NCI-H524 (cell line): ENCODE measurements at places on chromosomes 16 and 17.

DNA sequence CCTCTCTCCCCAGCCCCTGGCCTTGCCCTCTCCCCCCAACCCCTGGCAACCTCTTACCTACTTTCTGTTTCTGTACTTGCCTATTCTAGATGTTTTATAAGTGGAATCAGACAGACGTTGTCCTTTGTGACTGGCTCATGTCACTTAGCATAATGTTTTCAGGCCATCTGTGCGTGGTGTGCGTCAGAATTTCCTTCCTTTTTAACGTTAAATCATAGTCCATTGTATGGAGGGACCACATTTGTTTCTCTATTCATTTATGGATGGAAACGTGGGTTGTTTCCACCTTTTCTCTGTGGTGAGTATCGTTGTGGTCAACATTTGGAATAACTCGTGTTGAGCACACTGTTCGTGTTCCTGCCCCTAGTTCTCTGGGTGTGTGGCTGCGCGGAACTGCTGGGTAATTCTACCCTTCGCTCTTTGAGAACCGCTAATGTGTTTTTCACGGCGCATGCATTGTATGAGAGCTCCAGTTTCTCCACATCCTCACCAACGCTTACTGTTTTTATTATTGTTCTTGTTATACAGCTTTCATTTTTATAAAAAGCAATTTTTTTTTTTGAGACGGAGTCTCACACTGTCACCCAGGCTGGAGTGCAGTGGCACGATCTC is 26.3 kb downstream of the ACTG1 start:
- no peak for DNase-seq

GRCh38 chr16:57721356-57722209 is 14.0 kb upstream of the KATNB1 start:
- DNase-seq = no peak

GRCh38 chr16:77850636-77851333 is 62.4 kb downstream of the VAT1L start:
- DNase-seq = peak; percentile 32

DNA sequence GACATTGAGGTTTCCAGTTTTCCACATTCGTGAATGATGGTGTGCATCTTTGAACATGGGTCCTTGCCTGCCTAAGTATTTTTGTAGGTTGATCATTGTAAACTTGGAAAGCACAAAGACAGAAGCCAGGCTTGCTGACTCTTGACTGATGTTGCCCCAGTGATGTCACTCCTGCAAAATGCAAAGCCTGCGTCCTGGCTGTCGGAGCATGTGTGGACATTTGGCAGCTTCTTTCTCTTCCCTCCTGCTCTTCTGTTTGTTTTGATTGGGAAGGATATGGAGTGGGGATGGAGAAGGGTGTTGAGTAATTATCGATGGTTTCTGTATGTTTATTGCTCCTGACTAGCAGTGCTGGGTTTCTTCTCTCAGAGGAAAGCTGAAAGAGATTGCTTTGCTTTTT is 3.2 kb downstream of the NDE1 start:
- no peak for DNase-seq

DNA sequence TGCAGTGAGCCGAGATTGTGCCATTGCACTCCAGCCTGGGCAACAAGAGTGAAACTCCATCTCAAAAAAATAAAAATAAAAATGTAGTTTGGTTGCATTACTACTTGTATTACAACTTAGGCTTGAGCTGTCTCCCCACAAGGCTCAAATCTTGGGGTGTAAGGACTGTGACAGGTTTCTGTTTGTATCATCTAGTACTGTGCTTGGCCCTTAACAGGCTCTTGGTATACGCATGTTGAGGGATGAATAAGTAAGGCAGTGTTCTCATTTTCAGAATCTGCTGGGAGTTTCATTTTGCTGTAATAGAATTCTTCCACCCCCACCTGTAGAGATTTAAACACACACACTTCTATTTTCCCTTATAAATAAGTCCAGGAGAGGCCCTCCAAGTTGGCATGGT is 289.4 kb upstream of the EEF2KMT start:
- no peak for DNase-seq

DNA sequence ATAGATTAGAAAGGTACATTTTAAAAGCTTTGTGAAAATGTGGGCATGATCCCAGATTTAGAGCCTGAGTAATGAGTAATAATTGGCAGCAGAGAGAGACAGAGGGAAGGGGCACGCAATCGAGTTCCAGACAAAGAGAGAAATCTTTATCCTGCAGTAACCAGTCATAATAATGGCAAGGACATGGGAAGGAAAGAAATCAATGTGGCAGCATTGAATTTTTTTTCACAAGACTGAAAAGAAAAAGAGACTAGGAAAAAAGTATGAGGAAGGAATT is 790.8 kb upstream of the SOX9 start:
- DNase-seq = no peak

DNA sequence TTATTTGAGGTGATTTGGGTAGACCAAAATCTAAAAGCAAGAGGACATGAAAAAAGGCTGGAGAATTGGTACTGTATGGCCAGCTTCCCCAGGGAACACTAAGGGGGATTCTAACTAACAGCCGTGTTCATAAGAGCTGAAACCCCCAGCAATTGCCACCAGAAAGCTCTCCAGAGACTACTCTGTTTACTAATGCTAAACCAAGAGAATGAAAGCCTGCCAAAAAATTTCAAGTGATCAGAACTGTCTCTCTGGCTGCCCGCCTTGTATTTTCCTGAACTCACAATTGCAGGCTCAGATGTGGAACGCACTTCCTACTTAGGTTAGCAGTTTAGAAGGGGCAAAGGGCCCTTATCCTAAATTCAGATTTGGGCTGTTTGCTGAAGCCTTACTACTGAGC is 24.1 kb downstream of the MYH10 start:
- DNase-seq = peak; percentile 6

GRCh38 chr17:40503154-40503553 is 1.7 kb upstream of the TNS4 start:
- DNase-seq = no peak

DNA sequence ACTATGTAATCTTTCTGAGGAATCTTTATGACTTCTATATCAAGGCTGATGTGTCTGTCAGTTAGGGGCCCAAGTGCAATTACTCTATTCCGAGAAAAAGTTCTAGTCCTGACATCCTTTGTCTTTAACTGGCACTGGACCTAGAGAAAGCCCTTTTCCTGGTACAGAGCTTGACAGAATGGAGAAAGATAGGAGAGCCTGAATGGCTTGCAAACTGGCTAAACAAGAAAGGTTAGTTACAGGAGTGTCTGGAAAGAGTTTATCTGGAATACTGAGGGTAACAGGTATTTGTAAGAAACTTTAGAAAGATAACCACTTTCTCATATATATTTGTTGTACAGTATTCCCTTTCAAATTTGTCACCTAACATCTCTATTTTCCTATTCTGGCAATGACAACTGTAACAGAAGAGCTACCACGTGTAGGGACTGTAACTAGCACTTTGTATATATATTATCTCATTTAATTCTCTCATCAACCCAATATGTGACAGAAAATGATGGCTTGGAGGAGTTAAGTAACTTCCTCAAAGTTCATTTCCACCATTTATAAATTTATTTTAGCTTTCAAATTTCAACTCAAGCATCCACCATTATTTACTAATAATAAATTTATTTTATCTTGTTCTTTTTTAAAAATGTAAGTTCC is 97.4 kb upstream of the C17orf78 start:
- DNase-seq = no peak

- DNase-seq = no peak
These were observed 476 bp upstream of the LPCAT2 start for GRCh38 chr16:55508271-55508921.

DNA sequence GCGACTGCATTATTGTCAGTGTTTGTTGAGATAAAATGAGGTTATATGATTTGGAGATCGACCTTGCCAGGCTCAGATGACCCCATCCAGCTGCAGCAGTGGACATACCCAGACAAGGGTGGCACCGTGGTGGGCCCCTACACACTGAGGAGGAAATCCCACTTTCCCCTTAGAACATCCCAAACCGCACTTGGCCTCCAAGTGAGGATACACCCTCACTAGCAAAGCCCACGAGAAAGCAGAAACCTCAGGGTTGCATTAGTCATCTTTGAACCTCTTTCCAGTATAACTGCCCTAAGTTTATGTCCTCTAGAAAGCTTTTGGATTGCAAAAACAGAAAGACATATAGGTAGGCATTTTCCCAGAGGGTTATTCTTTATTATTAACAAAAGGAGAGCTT is 101.5 kb downstream of the CLEC16A start:
- no peak for DNase-seq

GRCh38 chr17:3036800-3037199 is 26.6 kb downstream of the OR1D5 start:
- no peak for DNase-seq

- DNase-seq = no peak
These were observed 96.9 kb upstream of the KCNJ16 start for GRCh38 chr17:69978056-69978646.

- no peak for DNase-seq
These were observed 69.9 kb upstream of the SEC14L1 start for GRCh38 chr17:77070888-77071279.

GRCh38 chr17:65739034-65739433 is 177.6 kb upstream of the AXIN2 start:
- peak; percentile 3 for DNase-seq

DNA sequence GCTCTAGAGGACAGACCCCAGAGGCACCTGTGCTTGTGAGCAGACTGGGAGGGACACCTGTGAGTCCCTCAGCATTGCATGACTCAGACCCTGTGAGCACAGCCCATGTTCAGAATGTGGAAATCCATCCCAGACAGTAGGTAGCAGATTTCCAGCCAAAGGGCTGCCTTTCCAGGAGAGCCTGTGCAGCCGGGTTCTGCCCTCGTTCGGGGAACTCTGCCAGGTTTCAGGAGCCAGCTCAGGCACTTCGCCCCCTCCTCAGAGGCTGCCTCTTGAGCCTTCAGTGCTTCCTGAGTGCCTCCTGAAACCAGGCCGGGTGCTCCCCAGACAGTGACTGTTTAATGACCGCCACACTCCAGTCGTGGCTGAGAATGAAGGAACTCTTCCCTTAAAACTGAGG is 23.3 kb upstream of the SDR42E2 start:
- no peak for DNase-seq

- no peak for DNase-seq
These were observed 39.3 kb downstream of the DHRS7B start for GRCh38 chr17:21165922-21166594.

GRCh38 chr17:64016231-64016784 is 4.1 kb downstream of the ICAM2 start:
- DNase-seq = no peak

GRCh38 chr16:2784358-2785100 is 2.8 kb downstream of the PRSS33 start:
- DNase-seq = no peak

- no peak for DNase-seq
These were observed 18.4 kb downstream of the GJD3 start for GRCh38 chr17:40345994-40346764.

DNA sequence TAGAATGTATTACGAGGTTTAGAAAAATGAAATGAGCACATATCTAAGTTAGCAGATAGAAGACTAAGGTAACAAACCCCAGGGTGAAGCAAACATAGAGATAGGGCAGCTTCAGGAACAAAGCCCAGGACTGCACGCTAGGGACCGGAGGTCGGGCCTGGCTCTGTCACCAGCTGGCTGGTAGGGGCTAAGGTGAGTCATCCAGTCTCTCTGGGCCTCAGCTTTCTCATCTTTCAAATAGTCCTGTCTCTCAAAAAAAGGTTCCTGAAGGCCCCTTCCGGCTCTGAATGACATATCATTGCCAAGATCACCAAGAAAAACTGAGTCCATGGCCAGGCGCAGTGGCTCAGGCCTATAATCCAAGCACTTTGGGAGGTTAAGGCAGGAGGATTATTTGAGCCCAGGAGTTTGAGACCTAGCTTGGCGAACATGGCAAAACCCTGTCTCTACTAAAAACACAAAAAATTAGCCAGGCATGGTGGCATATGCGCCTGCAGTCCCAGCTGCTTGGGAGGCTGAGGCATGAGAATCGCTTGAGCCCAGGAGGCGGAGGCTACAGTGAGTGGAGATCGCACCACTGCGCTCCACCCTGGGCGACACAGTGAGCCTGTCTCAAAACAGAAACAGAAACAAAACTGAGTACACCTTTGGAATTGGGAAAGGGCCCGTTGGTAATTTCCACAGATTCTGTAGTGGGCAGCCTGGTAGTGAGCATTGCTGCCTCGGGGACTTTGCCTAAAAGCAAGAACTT is 26.0 kb downstream of the PKD1L3 start:
- no peak for DNase-seq

GRCh38 chr16:56932721-56933619 is 1.0 kb downstream of the HERPUD1 start:
- peak; percentile 57 for DNase-seq

DNA sequence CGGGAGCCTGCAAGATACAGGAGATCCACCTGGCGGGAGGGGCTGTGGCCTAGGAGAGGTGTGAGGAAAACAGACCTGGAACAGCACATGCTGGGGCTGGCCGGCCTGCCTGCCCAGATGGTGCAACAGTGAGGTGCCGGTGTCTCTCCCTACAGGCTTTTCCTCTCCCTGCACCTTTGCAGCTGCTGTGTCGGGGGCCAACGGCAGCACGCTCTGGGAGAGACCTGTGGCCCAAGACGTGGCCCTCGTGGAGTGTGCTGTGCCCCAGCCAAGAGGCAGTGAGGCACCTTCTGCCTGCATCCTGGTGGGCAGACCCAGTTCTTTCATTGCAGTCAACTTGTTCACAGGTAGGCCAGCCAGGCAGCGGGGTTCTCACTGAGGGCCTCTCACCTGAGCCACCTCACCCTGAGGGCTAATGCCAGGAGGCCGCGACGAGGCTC is 15.9 kb downstream of the RGS11 start:
- DNase-seq = no peak

- DNase-seq = no peak
These were observed 143.9 kb downstream of the CCDC182 start for GRCh38 chr17:57601143-57601735.

- peak; percentile 77 for DNase-seq
These were observed 34.8 kb downstream of the MYH13 start for GRCh38 chr17:10337976-10338375.

DNA sequence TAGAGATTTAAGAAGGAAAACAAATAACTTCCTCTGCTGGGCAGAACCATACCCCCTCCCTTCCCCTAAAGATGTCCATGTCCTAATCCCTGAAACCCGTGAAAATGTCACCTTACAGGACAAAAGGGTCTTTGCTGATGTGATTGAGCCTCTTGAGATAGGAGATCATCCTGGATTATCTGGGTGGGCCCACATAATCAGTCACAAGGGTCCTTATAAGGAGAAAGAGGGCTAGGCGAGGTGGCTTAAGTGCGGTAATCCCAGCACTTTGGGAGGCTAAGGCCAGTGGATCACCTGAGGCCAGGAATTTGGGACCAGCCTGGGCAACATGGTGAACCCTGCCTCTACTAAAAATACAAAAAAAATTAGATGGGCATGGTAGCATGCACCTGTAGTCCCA is 12.0 kb upstream of the SLC39A11 start:
- peak; percentile 99 for DNase-seq

DNA sequence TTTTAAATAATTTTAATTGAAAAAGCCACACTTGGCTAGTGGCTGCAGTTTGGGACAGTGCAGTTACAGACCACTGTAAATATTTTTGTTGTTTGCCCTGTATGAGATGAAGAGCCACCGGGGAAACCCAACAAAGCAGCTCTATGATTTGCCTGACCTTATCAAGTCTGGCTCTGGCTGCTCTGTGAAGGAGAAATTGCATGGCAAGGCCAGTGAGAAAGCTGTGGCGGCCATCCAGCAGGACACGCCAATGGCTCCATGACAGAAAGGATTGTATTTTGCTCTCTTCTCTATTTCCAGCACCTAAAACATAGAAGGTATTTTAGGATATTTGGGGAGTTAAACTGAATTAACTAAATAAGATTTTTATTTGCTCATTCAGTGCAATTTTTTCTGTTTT is 330.0 kb upstream of the DYNLRB2 start:
- no peak for DNase-seq
